Neural crest cell (in vitro differentiated cells): ENCODE measurements at places on chromosomes 11 and 22.

DNA sequence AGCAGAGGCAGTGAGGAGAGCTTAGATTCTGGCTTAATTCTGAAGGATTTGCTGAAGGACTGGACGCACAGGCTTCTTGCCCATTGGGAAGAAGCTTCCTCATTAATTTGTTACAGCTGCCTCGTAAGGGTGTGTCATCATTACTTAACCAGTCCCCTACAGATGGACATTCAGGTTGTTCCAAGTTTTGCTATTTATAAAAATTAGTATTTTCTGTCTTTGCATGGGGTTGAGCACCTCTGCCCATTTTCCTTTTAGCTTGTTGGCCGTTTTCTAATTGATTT is 38.1 kb downstream of the CAPN1 start:
- H3K27ac ChIP-seq = no peak overlapping the region
- no peak for DNase-seq
- no peak overlapping the region for H3K4me3 ChIP-seq
- no peaks in the 10 kb centered on the region for H3K36me3 ChIP-seq
- H3K27me3 ChIP-seq = peaks cover 21% of the 10 kb centered on the region
- no peaks in the 10 kb centered on the region for H3K4me1 ChIP-seq

GRCh38 chr11:121365304-121365703 is 72.7 kb downstream of the SC5D start:
- H3K4me1 ChIP-seq = no peaks in the 10 kb centered on the region
- no peaks in the 10 kb centered on the region for H3K27me3 ChIP-seq
- no peak for DNase-seq

DNA sequence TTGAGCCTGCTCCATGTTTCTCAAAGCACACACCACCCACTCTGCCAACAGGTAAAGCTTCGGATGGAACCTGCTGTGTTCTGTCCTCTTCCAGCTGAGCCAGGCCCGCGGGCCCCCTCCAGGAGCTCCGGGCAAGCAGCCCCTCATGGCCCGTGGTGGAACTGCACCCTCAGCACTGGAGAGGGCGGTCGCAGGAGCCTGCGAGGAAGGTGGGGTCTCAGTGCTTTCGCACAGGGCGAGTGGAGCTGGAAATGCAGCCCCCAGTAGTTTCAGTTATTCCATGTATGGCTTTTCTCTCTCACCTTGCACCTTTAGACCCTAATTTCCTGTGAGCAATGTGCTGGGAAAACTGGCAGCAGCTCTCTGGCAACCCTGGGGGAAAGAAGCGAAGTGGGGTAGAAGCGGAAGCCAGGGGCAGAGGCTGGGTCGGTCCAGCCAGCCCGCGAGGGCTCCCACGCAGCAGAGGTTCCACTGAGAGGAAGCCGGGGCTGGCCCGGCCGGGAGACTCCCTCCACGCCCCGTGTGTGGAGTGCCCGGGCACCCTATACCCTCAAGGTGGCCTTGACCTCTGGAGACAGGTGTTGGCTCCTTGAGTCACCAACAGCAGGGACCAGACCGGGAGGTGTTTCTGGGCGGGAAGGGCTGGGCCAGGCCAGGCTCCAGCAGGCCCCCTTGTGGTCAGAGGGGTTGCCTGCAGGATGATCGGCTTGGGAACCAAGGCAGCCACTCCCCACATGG is 119.9 kb upstream of the TMEM45B start:
- no peak overlapping the region for H3K27ac ChIP-seq
- peak overlapping the region; percentile 81 for H3K4me3 ChIP-seq
- DNase-seq = peak; percentile 80
- peaks cover 7% of the 10 kb centered on the region for H3K4me1 ChIP-seq
- H3K27me3 ChIP-seq = peaks cover 56% of the 10 kb centered on the region
- H3K36me3 ChIP-seq = no peaks in the 10 kb centered on the region

- H3K36me3 ChIP-seq = peaks cover 6% of the 10 kb centered on the region
- H3K4me1 ChIP-seq = peaks cover 5% of the 10 kb centered on the region
- no peak for DNase-seq
- H3K4me3 ChIP-seq = no peak overlapping the region
Measured at GRCh38 chr11:134356656-134357544, 25.1 kb downstream of the GLB1L2 start.

DNA sequence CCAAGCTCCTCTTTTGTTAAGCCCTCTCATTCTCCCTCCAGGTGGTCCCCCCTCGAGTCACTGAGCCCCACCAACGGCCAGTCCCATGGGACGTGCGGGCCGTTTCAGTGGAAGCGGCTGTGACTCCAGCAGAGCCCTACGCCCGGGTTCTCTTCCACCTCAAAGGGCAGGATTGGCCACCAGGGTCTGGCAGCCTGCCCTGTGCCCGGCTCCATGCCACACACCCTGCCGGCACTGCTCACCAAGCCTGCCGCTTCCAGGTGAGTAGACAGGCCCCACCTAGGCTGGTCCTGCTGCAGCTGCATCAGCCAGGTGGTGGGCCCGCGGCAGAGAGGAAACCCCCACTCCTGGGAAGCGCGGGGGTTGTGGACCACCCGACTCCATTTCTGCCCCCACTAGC is 3.3 kb downstream of the TMEM132A start:
- H3K4me3 ChIP-seq = no peak overlapping the region
- no peak overlapping the region for H3K27ac ChIP-seq
- DNase-seq = no peak
- H3K27me3 ChIP-seq = no peaks in the 10 kb centered on the region
- H3K36me3 ChIP-seq = peaks cover 5% of the 10 kb centered on the region

DNA sequence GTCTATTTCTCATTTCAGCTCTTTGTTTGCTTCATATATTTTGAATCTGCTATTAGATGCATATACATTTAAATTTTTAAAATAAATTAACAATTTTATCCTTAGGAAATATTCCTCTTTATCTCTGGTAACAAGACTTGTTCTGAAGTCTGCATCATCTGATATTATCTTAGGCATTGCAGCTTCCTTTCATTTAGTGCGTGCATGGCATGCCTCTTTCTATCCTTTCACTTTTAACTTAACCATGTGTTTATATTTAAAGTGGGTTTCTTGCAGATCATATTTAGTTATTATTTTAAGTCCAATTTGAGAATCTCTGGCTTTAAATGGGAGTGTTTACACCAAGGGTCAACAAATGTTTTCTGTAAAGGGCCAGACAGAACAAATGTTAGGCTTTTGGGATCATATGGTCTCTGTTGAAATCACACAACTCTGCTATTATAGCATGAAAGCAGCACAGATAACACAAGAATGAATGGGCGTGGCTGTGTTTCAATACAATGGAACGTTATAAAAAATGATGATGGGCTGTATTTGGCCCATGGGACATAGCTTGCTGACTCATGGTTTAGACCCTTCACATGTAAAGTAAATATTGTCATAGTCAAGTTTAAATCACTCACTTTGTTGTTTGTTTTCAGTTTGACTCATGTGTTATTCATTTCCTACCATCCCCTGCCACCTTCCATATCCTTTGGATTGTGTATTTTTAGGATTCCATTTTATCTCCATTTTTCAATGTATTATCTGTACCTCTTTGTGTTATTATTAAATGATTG is 83.9 kb upstream of the SNX19 start:
- H3K4me1 ChIP-seq = no peaks in the 10 kb centered on the region
- H3K4me3 ChIP-seq = no peak overlapping the region
- no peak for DNase-seq
- no peak overlapping the region for H3K27ac ChIP-seq

GRCh38 chr11:45906096-45906682 is 882 bp downstream of the FREY1 start:
- H3K27ac ChIP-seq = peak overlapping the region; percentile 38
- peak overlapping the region; percentile 70 for H3K4me3 ChIP-seq

DNA sequence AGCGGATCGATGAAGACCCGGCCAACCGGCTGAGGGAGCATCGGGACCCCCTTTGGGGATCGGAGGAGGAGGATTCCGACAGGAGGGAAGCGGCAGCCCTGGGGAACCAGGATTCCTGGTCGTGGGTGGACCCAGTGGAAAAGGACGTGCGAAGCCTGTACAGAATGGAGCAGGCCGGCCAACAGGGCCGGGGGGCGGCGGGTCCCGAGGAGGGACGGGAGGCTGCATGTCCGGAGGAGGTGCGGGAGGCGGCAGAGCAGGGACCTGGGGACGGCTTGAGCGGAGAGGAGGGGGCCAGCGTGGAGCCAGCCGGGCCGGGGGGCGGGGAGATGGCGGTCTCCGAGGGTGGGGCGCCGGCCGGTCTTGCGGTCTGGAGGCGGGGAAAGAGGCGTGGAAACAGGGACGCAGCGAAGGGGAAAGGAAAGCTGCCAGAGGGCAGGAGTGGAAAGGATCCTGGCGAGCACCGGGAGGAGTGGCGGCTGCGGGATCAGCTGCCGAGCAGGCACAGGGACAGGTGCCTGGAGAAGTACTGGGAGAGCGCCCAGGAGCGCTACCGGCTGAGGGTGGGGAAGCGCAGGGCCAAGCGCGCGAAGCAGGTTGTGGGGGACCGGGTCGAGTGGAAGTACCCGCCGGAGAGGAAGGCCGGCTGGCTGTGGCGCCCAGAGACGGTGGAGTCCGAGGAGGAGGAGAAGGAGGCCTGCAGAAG is at the start of gene ANO5:
Gene ANO5 (plus strand): TSS at position 444 of the 706 bp plus-strand sequence. CDS start 408 bp downstream, outside the sequence.
- peak within 1 kb of the TSS; percentile 43 for H3K27ac ChIP-seq
- H3K4me1 ChIP-seq = peaks cover 19% of the 10 kb centered on the region
- H3K4me3 ChIP-seq = peak within 1 kb of the TSS; percentile 98
- peak; percentile 57 for DNase-seq
